M059J (cell line): ENCODE measurements at places on chromosomes 11 and 22.

- no peak for DNase-seq
Observed at GRCh38 chr11:45722144-45722543, 56.7 kb upstream of the CHST1 start.

GRCh38 chr11:92867913-92868619 lies 101.4 kb upstream of the MTNR1B start:
- DNase-seq: no peak

GRCh38 chr11:18429332-18429731 lies 17.2 kb downstream of the LDHC start:
- no peak for DNase-seq

- no peak for DNase-seq
Observed at GRCh38 chr11:115922876-115923275, 418.7 kb upstream of the CADM1 start.

- no peak for DNase-seq
Observed at GRCh38 chr11:26622181-26622580, 50.1 kb upstream of the MUC15 start.
